ENCODE measurements at places on chromosomes 2 and 18. TPM values are rescaled to one million over a fixed set of nuclear protein-coding genes. Genes with fewer than 3 reads are reported as not detected.

DNA sequence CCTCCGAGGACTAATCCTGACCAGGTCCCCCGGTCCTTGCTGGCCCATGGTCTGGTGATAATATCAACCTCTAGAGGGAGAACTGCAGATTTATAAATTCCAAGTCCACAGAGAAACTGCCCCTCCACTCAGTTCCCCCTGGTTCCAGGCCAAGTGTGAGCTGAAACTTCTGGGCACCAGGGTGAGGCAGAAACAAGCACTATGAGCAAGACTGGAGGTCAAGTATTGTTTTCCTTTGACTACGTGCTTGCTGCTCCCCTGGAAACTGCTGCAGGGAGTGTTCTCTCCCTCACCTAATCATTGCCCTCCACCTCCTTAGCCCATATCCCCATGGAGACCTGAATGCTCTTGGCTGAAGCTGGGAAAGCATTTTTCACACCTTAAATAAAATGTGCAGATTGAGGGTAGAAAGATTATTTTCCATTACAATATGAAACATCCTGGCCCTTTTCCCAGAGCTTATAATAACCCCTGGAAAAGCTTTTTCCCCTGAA lies 135.2 kb downstream of the RDH14 start:
- DNase-seq: no peak

GRCh38 chr18:5529471-5529870 lies 14.3 kb downstream of the EPB41L3 start:
- no peak for DNase-seq

DNA sequence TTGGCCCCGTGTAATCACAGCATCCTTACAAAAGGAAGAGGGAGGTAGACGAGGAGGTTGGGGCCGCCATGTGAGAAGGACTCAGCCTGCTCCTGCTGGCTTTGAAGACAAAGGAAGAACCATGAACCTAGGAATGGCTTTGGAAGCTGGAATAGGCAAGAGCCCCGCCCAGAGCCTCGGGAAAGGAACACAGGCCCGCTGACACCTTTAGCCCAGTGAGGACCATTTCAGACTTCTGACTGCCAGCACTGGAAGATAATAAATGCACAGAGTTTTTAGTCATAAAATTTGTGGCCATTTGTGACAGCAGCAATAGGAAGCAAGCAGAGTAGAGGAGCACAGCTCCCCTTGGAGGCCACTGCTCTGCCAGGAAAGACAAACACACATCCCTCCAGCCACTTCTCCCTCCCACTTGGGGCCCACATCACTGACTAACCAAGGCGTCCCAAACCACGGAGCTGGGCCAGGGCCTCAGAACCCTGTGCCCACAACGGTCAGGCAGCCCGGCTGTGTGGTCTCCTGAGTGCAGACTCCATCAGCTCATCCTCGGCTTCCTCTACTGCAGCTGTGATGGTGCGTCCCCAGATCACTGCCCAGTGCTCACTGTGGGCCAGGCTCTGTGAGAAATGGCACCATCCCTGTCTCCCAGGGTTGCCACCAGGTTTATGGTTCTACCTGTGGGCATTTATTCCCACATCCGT lies 39.7 kb downstream of the TFCP2L1 start:
- DNase-seq: no peak

GRCh38 chr2:148292431-148292830 lies 271.5 kb downstream of the MBD5 start:
- DNase-seq: no peak

GRCh38 chr18:50590593-50590992 lies 30.7 kb downstream of the MAPK4 start:
- no peak for DNase-seq

DNA sequence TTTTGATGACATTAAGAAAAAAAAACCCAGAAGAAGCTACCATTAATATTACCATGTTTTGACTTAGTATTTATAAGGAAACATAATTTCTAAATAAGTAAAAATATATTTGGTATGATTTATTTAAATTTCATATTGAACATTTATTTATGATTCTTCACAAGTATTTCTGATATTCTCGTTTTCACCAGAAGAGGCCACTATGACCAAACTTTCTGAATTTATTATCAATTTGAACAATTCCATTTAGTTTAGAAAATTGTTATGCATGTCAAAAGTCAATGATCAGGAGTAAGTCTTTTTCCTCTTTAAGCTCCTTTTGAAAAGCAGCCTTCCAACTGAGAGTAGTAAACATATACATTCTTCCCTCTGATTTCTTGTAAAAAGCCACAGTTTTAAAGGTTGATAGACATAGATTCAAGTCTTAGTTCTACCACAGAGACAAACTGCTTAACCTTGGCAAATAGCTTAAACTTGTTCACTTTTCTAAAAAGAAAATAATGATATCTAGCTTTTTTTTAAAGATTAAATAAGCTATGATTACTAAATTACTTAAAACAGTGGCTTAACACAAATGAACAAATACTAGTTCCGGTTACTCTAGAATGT lies 329.9 kb downstream of the TRIB2 start:
- no peak for DNase-seq

- no peak for DNase-seq
Observed at GRCh38 chr2:68236876-68237275, 15.5 kb downstream of the PPP3R1 start.

- DNase-seq: no peak
Observed at GRCh38 chr2:36655453-36655852, 41.1 kb upstream of the VIT start.

DNA sequence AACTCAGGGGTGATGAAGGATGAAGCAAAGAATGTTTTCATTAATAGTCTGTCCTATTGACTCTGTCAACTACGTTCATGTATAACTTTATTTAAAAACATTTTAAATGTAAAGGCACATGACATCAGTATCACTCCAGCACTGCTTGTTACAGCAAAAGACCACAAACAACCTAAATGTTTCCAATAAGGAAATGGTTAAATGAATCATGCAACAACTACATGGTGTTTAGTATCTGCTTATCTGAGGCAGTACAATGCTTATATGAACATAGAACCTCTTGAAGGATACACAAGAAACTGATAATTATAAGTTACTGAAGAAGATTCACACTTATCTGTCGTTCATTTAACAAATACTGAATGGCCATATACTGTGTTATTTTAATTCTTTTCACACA lies 8.4 kb downstream of the BARD1 start:
- DNase-seq: no peak

The SGPP2 gene
- 3.5 TPM for total RNA-seq

- no peak for DNase-seq
Observed at GRCh38 chr2:219475697-219476651, 22.7 kb upstream of the GMPPA start.

DNA sequence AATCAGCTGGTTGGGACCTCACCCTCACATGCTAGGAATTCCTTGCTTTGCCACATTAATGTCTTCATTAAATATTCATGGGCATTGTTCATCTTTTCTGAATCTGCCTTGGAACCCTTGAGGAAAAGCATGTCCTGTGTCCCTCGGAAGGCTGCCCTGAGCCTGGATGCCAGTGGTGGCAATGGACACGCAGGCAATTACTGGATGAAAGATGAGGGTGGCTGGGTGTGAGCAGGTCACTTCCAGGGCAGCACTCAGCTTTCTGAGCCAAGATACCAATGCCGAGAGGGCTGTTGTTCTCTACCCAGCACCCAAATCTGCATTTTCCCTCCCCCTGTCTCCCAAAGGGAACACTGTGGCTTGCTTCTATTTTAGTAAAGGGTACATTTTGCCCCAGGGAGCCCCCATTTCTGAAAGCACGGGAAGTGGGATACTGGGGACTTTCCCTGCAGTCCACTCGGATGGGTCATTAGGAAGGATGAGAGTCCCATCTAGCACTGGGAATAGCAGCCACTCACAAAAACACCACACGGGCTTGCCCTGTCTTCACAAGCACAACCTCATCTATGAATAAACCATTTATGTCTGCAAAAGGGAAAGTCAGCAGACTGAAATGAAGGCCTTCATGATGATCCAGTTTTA lies 234.8 kb downstream of the SOX11 start:
- no peak for DNase-seq

GRCh38 chr2:2405780-2406179 lies 74.7 kb upstream of the MYT1L start:
- no peak for DNase-seq

The MAP3K19 gene
- total RNA-seq: not detected

DNA sequence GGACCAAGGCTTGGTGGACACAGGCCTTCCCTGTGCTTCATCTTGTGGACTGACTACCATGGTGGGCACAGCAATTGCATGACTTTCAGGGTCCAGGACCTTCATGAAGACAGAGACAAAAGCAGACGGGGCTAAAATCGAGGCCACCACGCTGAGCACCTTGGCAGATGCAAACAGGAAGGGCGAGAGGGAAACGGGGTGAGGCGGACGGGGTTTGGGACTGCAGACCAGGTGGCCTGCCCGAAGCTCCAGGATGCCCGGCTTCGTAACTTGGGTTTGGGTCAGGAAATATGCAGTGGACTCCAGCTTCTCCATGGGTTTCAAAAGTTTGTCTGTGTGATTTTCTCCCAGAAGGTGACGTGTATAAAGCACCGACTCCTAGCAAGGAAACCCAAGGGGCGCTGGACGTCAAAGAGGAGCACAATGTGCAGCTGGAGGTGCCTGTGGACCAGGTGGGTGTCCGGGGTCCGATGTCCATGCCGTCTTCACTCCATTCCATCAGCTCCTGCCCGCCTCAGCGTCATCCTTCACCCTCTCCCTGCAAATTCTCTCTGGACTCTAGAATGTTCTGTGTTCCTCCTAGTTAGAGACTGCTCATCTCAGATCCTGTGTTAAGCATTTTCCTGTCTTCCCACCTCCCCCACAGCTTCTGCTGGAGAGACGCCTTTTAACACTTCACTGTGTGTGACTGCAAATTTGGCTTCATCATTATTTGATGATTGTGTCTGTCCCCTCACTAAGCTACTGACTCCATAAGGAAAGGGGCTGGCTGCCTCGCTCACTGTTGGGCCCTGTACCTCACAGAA lies 65.8 kb downstream of the DCDC2C start:
- no peak for DNase-seq

GRCh38 chr18:31792580-31792911 lies 31.9 kb upstream of the SLC25A52 start:
- DNase-seq: no peak

DNA sequence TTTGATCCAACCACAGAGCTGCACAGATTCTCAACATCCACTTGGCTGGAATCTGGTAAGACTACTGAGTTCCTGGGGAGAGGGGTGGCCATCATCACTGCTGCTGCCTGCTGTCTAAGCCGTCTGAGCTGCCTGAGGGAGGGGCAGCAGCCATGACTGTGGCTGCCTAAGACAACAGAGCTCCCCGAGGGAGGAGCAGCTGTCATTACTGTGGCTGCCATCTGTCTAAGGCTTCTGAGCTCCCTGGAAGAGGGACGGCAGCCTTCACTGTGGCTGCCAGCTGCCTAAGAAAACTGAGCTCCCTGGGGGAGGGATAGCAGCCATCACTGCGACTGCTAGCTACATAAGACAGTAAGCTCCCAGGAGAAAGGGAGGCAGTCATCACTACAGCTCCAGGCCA lies 584.4 kb downstream of the NR4A2 start:
- DNase-seq: no peak

DNA sequence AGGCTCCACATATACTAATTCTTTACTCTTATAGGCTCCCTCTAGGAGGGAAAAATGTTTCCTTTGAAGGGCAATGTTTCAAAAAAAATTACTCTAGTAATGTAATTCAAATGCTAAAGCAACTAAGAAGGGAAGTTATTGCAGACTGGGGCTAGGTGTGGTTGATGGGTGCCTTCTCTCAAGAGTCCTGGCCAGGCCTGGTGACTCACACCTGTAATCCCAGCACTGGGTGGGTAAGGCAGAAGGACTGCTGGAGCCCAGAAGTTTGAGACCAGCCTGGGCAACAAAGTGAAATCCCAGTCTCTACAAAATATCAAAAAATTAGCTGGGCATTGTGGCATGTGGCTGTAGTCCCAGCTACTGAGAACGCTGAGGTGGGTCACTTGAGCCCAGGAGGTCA lies 31.2 kb upstream of the CDKL4 start:
- no peak for DNase-seq

DNA sequence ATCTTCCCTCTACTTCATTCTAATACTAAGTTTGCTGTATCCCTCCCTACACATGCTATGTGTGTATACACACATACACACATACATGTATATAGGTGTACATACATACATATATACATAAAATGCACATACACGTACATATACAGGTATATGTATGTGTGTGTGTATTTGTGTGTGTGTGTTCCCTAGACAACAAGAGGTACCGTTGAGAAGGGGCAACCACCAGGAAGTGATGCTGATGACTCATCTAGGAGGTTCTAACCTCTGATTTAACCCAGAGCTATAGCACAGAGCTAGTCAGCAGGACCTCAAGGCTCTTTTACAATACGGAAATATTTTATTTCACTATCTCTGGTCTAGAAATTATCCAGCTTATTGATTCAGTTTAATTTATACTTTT lies 139.2 kb downstream of the LAMA3 start:
- no peak for DNase-seq

DNA sequence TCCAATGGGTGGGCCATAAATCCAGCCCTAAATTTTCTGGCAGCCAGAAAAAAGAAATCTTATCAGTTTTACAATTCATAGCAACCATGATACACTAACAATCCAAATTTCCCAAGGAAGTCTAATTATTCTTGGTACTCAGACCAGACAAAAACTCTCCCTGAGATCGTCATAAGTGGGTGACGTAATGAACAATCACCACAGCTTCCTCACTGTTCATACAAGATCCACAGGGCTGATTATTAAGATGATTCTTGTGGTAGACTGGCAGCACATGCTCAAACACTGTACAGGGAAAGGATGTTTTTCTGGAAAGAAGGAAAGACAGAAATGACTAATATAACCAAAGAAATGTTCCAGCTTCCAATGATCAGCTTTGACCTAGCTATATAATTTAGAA lies 178.3 kb upstream of the CRIM1 start:
- DNase-seq: no peak

The CCDC102B gene
- 114 TPM for total RNA-seq

DNA sequence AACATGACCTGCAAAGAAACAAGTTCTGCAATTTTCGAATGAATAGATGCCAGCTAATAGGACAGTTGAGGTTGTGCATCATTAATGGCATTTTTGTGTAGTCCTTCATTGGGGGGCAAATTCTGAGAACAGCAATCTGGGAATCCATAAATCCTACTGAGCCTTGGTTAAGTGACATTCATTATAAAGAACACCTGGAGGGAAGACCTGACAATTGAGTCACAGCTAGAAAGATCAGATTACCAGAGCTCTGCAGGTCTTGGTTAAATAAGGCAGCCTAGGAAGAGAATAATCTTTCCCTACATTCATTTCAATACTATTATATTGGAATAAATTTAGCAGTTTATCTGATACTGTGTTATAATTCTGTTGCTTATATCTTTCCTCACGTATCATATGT lies 14.3 kb downstream of the KCNH7 start:
- DNase-seq: no peak

The CDH7 gene
- total RNA-seq: 5.6 TPM

DNA sequence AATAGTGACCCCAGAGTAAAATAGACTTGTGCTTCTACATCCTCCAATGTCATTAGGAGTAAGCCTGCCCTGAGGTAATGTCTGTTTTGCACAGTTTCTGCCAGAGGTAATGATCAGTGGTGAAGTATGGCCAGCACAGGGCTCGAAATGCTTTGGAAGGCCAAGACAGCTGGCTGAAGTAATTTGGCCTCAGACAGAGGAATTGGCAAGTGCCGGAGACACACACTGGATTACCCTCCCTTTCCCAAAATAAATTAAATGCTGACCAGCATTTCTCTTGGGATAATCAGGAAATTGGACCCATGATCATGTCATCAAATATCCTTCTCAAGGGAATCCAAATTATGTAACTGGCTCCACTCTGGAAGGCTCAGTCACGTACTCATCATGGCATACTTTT lies 379.0 kb upstream of the CHST9 start:
- DNase-seq: no peak

The COBLL1 gene
- 51.8 TPM for total RNA-seq

- DNase-seq: no peak
Observed at GRCh38 chr2:152648336-152648735, 68.9 kb downstream of the PRPF40A start.
